ENCODE measurements at places on chromosomes 4 and X.

DNA sequence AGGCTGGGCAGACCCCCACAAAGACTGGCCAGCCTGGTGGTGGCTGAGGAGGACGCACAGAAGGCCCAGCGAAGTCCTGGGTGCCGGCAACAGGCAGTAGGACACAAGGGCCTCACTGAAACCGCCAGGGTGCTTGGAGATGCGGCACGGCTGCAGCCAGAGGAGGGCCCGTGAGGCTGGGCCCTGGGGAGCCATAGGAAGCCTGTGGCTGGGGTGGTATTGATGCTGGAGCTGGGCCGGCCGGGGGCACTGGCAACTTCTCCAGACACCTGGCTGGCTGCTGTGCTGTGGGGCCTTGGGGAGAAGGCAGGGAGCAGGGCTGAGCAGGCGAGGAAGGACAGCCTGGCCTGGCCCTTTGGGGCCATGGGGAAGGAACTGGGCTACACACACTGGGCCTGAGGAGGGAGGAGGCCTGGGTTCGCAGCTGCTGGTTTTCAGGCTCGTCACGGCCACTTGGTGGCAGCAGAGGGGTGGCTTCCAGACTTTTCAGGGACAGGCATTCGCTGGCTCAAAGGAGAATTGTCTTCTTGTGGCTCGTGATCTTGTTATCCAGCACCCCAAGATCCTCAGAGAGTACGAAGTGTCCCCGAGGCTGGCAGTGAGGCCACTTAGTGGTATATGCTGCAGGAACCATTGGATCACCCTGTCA, 37.2 kb downstream of the ATP2B3 start:
- DNase-seq, result peak; percentile 30

DNA sequence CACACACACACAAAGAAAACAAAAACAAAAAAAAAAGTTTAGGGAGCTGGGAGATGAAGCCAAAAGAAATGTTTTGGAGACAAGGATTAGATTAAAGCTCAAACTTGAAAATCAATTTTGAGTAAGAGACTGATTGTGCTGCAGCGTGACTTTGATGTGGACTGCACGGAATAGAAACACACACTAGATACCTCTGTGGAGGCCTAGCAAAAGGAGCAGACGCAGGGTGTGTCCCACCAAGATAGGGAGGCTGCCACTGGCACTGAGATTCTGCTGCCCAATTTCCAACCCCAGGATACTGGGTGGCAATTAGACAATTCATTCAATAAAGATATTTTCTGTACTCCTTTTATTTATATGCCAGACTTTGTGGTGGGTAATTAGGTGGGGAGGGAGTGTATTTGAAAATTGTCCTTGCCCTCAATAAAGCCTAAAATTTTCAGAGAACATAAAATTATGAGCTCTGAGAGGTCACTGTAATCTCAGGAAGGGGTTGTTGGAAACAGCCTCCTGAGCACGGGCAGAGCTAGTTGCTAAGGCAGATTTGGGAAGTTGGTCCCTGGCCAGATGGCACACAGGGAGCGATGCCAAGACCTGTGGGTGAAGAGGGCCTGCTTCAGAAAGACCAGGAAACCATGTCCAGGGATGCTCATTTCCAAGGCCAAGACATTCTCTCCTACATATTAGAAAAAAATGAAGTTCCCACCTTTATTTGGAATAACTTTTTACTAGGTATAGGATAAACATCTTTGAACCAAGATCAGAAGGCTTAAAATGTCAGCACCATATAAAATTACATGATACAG, 1.9 kb upstream of the PPP3CA start:
- no peak for DNase-seq

GRCh38 chr4:47486231-47486673, 1.2 kb downstream of the ATP10D start:
- no peak for DNase-seq

DNA sequence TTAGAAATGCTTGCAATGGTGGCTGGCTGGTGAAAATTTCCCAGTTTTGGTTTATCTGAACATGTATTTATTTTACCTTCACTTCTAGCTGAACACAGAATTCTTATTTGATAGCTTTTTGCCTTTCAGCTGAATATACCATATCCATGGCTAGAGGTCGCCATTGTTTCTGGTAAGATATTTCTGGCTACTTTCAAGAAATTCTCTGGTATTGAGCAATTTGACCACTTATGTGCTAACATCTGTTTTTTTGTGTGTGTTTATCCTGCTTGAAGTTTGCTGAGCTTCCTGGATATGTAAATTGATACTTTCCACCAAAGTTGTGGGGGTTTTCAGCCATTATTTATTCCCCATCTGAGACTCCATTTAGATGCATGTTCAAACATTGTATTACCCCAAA, 75.4 kb downstream of the FBXW7 start:
- no peak for DNase-seq

DNA sequence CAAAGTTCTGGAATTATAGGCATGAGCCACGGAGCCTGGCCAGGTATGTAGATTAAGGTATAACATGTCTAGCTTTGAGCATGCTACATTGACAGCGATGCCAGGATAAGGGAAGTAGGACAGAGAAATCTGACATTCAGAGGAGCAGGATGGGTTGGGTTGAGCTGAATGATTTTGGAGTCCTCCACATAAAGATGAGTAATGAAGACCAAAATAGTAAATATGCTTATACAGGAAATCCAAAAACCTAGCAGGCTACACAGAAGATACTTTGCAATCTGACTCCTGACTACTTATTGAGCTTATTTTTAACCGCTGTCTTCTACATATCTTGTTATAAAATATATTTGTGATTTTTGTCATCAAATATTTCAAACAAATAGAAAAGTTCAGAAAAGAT, 69.7 kb downstream of the PDGFC start:
- no peak for DNase-seq

- DNase-seq, result no peak
Observed at GRCh38 chr4:122666527-122667245, 45.8 kb upstream of the IL21 start.

GRCh38 chr4:172050911-172051310, 237.7 kb downstream of the GALNTL6 start:
- DNase-seq, result no peak

Measured in activated T-helper 9 cell treated with anti-CD3 and anti-CD28 coated beads, Interleukin-2, amount 50 U/mL, for 16 hours (primary cell).